NCI-H524 (cell line): ENCODE measurements at places on chromosomes 7 and 10.
A peak's percentile ranks its signal among the peaks of the same experiment; 100 is the strongest.

GRCh38 chr7:122858320-122858719, 27.9 kb downstream of the CADPS2 start:
- peak; percentile 44 for DNase-seq

GRCh38 chr7:100053215-100053614, 3.6 kb downstream of the ZSCAN21 start:
- peak; percentile 41 for DNase-seq

GRCh38 chr10:76026905-76027304, 595.5 kb downstream of the LRMDA start:
- DNase-seq: no peak

DNA sequence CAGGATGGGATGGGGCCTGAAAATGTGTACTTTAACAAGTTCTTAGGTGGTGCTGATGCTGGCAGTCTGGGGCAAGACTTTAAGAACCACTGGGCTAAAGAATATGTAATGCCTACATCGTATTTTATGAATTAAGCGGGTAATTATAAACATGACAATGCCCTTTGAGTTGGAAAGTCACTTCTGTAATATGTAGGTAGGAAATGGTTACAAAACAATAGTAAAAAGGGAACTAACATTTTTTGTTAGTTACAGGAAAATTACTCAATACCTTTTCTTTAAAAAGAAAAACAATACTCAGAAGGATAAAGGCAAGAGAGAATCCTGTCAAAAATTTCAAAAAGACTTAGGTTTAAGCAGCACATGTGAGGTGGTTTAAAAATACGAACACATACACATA, 48.3 kb upstream of the STEAP4 start:
- no peak for DNase-seq

DNA sequence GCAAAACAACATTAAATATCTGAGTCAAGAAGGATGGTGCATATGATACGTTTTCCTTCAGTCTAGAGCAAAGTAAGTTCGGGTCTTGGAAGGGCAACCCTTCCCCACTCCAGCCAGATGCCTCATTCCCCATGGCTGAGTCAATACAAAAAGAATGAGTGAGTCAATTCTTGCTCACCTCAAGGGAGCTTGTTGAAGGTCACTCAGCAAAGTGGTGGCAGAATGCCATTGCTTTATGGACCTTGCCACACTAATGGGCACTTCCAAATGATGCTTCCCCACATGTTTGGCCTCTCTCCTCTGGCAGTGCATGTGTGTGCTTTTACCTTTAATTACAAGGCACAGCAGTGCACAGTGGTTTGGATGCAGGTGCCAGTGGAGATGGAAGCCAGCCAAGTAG, 296.5 kb downstream of the SORCS3 start:
- no peak for DNase-seq

GRCh38 chr10:49112851-49113250, 2.5 kb downstream of the VSTM4 start:
- DNase-seq: no peak

DNA sequence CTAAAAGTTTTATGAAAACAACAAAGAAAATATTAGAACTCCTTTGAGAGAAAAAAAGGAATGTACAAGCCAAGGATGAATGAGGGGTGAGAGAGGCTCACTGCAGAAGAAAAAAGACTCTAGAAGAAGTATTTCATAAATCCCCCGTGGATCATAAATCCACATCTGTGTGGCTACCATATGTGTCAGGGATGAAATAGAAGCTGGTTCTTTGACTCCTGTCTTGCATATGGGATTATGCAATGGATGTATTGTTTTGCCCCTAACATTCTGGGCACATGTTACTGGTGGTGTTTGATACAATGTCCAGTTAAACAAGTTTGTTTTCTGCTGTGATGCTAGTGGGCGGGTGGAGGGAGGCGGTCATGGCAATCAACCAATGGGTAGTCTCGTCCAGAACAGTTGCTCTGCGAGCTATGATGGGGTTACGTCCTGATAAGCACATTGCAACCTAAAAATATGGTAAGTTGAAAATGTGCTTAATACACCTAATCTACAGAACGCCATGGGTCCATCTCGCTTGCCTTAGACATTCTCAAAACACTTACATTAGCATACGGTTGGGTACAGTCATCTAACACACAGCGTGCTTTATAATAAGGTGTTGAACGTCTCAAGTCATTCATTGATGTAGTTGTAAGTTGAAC, 34.1 kb upstream of the PITRM1 start:
- no peak for DNase-seq

GRCh38 chr10:22323538-22324305, 2.8 kb downstream of the BMI1 start:
- DNase-seq: no peak

DNA sequence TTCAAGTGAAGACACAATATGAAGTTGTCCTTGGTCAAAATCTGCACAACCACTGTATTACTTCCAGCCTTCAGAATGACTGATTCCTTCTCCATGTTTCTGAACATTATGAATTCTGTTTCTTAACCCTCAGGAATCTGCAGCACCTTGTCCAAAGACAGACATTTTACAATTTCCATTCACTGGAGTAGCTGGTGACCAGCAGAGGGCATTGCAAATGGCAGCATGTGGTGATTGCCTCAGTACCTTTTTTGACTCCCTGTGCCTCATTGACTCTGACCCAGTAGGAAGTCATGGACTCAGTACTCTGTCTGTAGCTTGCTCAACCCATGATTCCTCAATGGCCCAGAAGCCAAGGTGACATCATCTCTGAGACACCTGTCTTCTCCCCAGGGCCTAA, 879 bp upstream of the VPS41 start:
- no peak for DNase-seq

DNA sequence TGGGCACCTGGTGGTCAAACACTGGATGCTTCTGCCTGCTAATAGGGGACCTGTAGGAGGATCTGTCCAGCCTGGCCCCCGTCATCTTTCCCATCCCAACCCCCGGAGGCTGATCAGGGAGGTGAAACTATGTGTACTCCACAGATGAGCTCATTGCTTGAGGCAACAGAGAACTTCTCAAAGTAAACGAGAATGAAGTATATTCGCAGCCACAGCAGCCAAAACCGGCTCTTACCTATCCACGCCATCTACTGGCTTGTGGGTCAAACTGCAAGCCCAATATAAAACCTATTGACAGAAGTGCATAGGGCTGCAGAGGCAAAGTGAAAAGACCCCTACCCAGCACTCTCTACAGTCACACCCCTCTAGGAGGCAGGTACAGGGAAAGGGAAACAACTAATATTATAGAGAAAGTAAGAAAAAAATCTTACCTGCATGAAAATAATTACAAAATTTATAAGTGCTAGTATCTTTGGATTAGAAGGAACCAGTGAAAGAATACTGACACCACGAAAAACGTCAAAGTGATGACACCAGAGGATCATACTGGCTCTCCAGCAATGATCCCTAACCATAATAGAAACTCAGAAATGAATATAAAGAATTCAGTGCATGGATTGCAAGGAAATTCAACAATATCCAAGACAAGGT, 973.5 kb downstream of the ANKRD7 start:
- peak; percentile 65 for DNase-seq

- no peak for DNase-seq
These were observed 8.8 kb upstream of the LIMK1 start for GRCh38 chr7:74074770-74075169.

DNA sequence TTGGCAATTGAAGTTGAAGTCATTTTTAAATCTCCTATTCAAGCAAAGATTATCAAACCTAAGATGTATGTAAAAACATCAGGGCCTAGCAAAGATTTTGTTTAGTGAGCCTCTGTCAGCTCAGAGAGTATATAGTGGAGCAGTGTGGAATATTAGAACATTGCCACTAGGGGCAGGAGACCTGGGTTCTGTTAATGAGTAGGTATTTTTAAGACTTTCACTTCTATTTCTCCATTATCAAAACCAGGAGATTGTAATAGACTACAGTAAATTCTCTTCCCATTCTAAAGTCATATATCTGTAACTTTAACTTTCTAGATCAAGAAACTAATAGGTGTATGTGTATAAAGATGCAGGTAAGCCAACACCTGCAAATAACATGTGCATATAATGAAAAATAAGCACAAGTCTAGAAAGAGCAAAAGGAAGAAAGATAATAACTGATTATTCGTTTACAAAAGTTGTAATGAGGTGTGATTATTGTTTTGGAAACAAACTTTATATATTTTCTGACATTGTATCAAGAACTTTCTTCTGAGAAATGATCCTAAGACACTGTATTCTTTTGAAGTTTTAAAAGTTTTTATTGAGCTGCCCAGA, 64.4 kb downstream of the KCND2 start:
- DNase-seq: peak; percentile 18

GRCh38 chr10:132992433-132993215, 50.3 kb upstream of the CFAP46 start:
- DNase-seq: no peak

- no peak for DNase-seq
These were observed 33.8 kb downstream of the STK32C start for GRCh38 chr10:132273966-132274365.
